ENCODE measurements at places on chromosomes 13 and 19.
A peak's percentile ranks its signal among the peaks of the same experiment; 100 is the strongest.

- no peak for DNase-seq
Observed at GRCh38 chr19:48493718-48494401, 17.8 kb downstream of the LMTK3 start.

GRCh38 chr13:45768656-45769479 lies 66.7 kb downstream of the CBY2 start:
- DNase-seq = no peak

DNA sequence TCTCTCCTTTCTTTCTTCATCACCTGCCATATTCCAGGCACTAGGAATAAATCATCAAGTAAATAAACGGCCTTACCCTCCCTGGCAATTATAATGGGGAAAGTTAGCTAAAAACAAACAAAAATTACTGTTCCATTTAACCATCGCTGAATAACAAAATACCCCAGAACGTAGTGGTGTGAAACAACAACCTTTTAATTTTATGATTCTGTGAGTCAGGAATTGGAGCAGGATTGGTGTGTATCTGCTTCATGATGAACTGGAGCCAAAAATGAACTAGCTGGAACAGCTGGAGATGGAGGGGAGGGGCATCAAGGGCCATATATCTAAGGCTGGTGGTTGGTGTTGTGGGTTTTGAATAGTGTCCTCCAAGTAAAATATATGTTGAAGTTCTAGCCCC lies 3.7 kb upstream of the CADM4 start:
- no peak for DNase-seq

- no peak for DNase-seq
Observed at GRCh38 chr13:28718196-28718542, 601 bp downstream of the SLC46A3 start.

DNA sequence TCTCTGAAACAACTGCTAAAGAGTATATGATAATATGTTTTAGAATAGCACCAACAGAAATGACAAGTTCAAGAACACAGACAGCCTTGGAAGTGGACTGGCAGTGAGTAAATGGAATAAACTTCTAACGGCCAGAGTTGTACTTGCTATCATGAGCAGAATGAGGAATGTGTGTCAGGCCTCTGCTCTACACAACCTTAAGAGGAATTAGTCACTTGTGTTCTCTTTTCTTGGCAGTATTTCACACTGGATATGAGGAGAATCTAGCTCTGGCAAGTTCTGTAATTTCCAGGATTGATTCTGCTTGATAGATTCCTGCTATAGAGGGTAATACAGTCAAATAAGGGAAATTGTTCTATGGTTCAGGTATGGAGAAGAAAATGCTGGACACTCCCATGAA lies 757.3 kb downstream of the EFNB2 start:
- DNase-seq = no peak

DNA sequence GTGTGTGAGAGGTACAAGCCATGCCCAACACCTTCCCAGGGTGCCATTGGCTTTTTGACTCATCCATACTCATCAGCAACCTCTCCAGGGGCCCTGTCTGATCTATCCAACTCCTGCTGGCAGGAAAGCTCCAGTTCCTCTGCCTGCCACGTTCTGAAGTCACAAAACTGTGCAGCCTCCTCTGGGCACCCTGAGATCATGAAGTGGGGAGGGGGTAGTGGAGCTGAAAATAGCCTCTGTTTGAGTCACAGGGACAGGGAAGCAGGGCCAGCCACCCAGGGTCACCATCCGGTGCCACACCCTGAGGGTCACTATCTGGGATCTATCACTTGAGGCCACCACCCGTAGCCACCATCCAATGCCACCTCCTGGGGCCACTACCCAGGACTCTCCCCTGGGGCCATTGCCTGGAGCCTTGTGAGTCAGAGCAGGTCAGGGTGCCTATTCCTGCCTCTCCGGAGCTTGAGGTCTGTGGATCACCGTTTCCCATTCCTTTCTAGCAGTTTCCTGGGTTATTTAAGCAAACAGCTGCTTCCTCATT lies 172.1 kb downstream of the NUFIP1 start:
- DNase-seq = no peak

- no peak for DNase-seq
Observed at GRCh38 chr19:3966051-3967017, 4.6 kb downstream of the DAPK3 start.

DNA sequence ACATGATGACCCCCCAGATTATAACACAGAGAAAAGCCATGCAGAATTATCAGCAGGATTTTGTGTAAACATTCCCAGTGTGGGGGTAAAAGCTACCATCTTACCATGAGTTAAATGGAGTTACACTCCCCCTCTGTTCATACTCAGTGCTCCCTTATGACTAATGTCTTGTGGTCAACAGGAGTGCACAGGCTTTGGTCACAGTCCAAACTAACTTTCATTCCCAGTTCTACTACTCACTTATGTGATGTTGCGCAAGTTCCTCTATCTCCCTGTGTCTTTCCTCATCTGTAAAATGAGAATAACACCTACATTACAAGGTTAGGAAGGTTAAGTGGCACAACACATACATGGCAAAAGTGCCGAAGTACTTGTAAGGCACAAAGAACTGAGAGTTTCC lies 277.9 kb downstream of the RBM26 start:
- DNase-seq = no peak

- DNase-seq = no peak
Observed at GRCh38 chr19:31220540-31220939, 128.7 kb downstream of the TSHZ3 start.

DNA sequence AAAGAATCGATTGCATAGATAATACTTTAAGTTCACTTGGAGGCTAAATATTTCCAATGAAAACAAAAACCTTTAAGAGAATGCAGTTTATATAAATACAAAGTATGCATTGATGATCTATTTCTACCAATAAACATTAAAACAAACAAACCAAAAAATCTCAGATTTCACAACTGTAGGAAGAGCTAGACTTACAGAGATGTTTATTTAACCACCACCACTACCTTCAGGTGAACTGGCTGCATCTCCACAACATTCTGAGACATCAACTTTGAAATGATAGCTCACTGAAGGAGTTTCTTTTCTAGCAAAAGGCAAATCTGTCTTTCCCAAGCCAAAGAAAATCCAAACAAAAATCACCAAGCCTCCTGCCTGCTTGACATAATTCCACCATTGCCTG lies 44.2 kb downstream of the FOXO1 start:
- no peak for DNase-seq

GRCh38 chr19:1129535-1129934 lies 25.7 kb downstream of the GPX4 start:
- DNase-seq = no peak

GRCh38 chr19:33715462-33715861 lies 81.2 kb upstream of the KCTD15 start:
- no peak for DNase-seq

GRCh38 chr13:43698009-43698408 lies 88.8 kb downstream of the ENOX1 start:
- DNase-seq = no peak

DNA sequence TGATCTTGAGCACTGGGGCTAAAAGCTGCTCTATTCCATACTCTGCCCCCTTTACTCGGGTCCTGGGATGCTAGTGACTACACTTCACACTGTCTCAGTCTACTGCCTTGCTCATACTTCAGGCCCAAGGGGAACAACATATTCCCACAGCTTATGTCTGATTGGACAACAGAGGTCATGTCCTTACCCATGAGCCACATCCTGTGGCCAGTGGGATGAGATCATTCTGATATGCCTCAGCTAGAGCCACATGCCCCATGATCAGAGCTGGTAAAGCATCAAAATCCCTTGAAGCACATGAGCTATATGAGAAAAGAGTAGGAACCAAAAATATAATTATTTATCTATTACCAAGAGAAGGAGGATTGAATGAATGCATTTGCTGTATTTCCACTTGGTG lies 290.1 kb upstream of the TSHZ3 start:
- DNase-seq = no peak

DNA sequence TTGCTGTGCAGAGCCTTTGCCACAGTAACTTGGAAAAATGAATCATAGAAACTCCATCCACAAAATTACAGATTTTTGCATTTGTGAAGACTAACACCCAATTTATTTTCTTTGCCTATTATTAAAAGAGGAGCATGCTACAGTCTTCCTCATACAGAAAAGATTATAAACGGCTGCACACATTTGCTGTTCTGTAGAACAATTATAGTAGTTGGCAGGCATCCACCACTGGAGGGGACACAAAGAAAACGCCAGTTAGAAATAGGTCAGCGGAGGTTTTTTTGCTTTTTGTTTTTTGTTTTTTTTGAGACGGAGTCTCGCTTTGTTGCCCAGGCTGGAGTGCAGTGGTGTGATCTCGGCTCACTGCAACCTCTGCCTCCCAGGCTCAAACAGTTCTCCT lies 51.6 kb downstream of the SACS start:
- DNase-seq = no peak

- DNase-seq = no peak
Observed at GRCh38 chr13:33806470-33807248, 11.3 kb upstream of the RFC3 start.

GRCh38 chr19:18429717-18430416 lies 8.1 kb downstream of the ISYNA1 start:
- no peak for DNase-seq

- DNase-seq = no peak
Observed at GRCh38 chr19:46728208-46728607, 11.3 kb upstream of the PRKD2 start.

GRCh38 chr13:55664178-55664577 lies 1476.5 kb upstream of the PRR20A start:
- DNase-seq = no peak

GRCh38 chr13:67078062-67078461 lies 152.1 kb downstream of the PCDH9 start:
- no peak for DNase-seq

DNA sequence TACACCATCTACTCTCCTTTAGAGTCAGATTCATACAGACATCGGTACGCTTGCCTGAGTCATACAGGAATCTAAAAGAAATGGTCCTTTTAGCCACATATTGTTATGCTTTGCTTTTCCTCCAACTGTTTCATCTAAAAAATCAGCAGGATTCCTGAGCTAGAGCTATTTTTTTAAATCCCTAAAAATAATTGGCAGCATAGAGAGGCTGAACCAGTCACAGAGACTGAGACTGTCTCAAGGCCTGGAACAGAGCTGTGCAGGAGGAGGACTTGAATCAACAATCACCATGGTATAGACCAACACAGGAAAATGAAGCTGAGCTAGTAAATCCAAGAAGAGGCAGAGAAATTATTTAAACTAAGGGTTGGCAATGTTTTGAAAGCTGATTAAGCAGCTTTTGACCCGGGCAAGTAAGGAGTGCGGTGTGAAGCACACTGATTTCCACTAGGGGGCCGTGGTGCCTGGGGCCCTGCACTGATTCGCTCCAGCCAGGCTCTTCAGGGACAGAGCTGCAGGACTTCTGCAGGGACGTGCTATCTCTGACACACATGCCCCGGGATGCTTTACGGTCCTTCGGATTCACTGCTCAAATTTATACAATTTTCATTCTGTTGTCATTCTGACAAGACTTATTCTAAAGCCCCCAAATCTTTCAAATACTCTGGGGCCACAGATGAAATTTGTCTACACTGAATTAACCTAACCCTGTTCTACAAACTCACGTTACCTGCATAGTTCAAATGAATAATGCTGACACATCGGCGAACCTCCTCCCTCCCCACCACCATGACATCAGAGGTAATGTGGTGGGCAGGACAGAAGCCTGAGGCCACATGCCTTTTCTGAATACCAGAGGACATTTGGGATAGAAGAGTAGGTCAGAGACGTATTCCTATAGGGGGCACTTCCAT lies 87.6 kb upstream of the SLC15A1 start:
- peak; percentile 5 for DNase-seq

- no peak for DNase-seq
Observed at GRCh38 chr13:109989155-109989554, 202.8 kb upstream of the IRS2 start.

DNA sequence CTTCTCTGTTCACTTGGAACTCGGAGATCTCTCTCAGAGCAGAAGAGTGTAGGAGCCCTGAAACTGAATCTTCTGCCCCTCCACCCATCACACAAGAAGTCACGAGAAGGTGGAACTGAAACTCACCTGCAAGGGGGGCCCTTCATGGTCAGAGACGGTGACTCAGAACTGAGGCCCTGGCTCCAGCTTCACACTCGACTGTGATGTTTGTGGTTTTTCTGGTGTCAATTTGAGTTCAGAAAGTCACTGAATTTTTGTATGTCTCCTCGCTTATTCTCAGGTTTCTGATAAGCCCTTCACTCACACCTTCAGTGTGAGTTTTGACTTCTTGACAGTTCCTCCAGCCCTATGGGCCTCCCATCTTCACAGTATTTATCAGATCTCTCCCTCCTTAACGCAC lies 23.1 kb downstream of the SIGLEC5 start:
- no peak for DNase-seq

DNA sequence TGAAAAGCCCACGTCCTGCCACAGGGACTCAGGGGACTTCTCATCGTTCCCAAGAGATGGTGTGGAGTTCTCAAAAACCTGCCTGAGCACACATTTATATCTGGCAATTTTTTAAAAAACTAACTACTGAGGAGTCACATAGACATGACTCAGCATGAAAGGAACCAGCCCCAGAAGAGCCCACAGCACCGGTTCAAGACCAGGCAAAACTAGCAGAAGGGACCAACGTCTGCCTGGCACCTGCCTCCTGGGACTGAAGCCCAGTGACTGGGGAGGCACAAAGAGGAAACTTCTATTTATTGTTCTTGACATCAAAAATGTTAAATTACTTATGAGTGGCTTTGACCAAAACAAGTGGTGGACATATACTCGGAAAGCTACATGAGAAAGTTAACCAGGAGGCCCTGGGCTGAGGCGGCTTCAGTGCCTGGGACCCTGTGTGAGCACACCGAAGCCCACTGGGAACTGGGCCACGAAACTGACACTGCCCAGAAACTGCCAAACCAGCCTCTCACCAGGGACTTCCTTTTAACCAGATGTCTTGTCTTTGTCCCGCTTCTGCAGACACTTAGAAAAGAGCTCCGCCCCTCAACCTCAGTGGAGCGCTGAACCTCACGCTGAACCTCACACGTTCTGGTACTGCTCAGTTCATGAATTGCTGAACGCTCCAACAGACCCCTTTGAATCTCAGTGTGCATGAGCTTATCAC lies 25.7 kb downstream of the C13orf46 start:
- DNase-seq = no peak

DNA sequence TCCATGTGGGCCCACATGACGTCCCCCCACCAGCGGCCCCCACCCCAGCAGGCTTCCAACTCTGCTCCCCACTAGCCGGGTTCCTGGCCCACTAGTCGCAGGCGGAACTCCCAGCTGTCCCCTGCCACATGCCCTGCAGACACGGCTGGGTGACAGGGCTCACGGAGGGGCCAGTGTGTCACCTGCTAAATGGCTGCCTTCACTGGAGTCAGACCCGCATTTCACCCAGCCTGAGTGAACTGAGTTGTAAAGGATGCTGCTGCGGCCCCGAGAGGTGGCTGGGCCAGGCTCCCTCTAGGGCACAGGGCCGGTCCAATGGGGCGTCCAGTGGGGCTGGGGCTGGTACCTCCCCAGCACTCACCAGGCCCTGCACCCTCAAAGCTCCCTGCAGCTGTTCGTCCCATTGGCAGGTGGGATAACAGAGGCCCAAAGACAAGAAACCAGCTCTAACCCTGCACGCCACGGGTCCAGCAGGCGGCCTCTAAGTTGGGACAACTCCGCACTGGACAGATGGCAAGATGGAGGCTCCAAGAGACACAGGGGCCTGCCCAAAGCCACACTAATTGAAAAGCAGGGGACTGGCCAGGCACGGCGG lies 3.2 kb downstream of the LMNB2 start:
- DNase-seq = no peak

GRCh38 chr19:29753190-29753933 lies 38.3 kb upstream of the C19orf12 start:
- DNase-seq = no peak

All from stimulated activated CD8-positive, alpha-beta memory T cell treated with anti-CD3 and anti-CD28 coated beads, Interleukin-7, amount 100 ng/mL, for 4 hours (primary cell).